Activated gamma-delta T cell treated with Interleukin-2 at 50 U/mL for 16 hours (primary cell): ENCODE measurements at places on chromosomes 4 and X.
A peak's percentile ranks its signal among the peaks of the same experiment; 100 is the strongest.

DNA sequence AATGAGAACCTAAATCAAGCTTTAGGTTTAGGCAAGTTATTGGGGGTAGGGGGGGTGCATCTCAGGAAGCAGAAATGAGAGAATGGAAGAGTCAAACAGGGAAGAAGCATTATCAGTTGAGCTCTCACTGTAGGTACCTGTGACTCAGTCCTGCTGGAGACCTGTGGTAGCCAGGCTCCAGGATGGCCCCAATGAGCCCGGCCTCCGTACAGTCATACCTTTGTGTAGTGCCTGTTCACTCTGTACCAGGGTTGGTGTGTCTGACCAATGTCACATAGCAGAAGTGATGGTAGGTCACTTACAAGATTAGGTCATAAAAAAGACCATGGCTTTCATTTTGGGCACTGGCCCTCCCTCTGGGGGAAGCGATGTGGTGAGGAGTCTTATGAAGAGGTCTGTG is 45.3 kb upstream of the NMU start:
- DNase-seq: no peak

DNA sequence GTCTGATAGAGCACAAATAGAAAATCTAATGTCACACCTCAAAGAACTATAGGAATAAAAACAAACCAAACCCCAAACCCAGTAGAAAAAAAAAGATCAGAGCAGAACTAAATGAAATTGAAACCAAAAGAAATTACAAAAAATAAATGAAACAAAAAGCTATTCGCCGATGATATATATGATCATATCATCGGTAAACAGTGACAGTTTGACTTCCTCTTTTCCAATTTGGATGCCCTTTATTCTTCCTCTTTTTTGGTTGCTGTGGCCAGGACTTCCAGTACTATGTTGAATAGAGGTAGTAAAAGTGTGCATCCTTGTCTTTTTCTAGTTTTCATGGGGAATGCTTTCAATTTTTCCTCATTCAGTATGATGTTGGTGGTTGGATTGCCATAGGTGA is 215.3 kb upstream of the AR start:
- no peak for DNase-seq

GRCh38 chrX:16212436-16212835 is 45.2 kb downstream of the MAGEB17 start:
- DNase-seq: no peak

DNA sequence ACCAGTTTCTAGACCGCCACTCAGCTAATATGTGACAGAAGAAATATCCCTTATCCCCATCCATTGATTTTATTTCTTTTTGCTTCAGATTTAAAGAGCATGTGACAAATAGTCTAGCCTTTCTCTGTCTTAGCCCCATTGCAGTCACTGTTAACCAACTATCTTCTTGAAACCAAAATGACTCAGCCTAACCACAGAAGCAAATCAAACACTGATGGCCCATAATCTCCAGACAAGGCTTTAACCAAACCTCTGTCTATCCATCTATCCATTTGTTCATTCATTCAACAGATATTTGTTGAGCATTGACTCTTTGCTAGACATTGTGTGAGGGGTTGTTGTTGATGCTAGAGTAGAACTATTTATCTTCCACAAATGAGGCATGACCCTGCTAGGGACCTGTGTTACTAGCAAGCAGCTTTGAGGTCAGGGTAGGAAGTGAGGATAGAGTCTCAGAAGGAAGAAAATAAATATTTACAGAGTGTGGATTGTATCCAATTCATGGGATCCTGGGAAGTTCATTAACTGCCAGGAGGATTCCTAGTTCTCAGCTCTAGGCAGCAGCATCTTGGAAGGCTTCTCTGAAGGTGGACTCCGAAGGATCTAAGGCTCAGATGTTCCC is 22.5 kb downstream of the HNRNPH2 start:
- DNase-seq: no peak

DNA sequence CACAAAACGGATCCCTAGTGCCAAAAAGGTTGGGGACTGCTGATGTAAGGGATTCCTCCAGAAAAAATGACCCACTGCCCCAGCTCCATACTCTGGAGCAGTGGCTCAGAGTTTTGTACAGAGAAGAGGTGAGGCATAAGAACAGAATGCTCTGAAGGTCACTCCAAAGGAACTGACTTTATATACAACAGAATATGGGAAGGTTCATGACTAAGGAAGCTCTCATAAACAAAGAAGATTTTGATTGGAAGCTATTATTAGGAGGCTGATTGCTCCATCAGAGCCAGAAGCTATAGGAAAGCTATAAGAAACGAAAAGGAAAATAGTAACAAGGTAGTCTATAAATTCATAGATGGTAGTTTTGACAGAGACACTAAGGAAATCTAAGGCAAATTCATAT is 203.1 kb downstream of the SLC7A11 start:
- no peak for DNase-seq

DNA sequence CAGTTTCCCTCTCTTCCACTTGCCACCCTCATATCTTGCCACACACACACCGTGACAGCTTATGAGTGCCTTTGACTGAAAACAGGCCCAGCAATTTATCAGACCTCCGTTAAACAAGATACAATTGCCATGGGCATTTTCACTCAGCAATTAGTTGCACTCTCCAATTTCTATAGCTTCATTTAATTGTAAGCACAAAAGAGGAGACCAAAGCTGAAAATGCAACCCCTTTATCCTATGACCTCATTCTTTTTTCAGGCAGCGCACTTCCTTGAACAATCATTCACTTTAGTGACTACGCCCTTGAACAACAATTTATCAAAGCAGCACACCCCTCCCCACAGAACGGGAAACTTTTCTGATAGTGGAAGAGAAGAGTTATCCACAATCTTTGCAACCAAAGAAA is 4.1 kb downstream of the POF1B start:
- no peak for DNase-seq

DNA sequence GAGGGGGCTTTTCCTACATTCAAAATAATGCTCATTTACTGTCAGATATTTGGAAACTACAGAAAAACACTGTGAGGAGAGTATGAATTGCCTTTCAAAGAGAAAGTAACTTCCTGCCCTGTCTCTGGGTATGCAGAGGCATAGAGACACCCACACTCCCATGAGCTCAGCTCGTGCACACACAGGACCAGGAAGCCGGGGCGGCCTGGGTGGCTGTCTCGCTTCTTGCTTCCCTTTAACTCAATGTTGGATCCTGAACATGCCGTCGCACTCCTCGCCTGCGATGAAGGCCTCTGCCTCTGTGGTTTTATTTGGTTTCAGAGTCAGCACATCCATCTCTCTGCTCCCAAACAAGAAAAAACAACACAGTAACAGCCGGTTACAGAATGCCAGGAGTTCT is 40.1 kb upstream of the GPR78 start:
- no peak for DNase-seq

DNA sequence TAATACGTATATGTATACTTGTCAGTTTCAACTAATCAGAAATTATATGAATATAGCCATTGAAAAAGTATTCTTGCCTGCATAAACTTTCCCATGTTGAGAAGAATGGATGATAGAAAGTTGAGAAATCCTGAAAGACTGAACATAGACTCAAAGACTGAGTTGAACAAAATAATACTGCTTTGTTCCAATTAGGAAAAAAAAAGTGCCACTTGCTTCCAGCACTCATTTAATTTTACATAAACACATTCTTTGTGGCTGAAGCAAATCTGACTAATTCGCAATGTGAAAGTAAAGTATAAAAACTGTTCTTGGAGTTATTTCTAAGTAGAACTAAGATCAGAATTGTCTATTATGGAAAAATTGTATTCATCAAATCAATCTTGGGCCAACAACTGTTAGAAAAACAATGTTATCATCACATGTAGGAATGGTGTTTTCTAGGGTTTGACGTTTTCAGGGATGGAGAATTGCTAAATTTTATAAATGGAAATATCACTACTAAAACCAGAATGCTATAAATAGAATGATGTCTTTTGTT is 2334.6 kb downstream of the PCDH7 start:
- DNase-seq: no peak

GRCh38 chrX:97797076-97797475 is 913.4 kb downstream of the RPA4 start:
- DNase-seq: no peak

DNA sequence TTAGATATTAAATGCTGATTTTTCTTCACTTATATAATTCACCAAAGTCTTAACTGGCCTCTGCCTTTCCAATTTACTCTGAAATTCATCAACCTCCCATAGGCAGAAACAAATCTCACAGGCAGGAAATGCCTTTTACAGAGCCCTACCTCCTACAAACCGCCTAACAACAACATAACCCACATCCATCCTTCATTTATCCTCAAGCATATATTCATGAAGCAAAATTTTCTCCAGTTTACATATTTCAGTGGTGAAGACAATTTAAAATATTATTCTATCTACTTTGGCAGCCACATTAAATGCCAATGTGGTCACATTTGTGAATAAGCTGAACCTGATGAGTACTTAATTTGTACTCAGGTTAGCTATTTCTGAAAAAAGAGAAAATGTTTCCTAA is 30.3 kb downstream of the SEPSECS start:
- DNase-seq: no peak

DNA sequence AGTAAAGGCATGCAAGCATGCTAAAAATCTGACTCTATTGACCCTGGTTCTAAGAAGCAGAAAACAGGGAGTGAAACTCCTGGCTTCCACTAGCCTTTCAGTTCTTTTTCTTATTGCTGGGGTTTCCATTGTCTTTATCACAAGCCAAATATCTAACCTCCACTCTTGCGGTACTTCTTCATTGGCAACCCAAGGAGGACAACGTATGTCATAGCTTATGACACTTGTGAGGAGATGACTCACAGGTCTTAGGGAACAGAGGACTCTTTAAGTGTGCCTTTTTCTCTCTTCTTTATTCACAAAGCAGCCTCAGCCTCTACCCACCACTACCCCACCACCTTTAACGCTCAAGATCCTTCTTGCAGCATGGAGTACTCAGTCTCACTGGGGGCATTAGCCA is 124.2 kb downstream of the GUCY2F start:
- DNase-seq: no peak

DNA sequence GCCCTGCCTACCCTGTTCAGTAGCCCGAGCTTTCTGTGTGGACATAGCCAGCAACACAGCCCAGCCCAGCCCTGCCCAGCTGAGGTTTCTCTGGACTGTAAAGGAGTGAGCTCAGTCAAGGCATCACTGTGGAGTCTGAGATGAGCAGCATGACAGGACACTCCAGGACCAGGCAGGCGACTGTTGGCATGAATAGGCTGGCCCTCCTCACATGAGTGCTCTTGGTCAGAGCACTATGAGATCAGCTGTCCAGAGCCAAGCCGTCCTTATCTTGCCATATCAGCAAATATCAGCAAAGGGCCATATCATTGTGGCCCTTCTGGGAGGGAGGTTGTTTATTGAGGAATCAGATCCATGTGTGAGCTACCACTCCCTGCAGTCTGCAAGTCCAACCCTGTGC is 30.9 kb downstream of the REELD1 start:
- DNase-seq: no peak

DNA sequence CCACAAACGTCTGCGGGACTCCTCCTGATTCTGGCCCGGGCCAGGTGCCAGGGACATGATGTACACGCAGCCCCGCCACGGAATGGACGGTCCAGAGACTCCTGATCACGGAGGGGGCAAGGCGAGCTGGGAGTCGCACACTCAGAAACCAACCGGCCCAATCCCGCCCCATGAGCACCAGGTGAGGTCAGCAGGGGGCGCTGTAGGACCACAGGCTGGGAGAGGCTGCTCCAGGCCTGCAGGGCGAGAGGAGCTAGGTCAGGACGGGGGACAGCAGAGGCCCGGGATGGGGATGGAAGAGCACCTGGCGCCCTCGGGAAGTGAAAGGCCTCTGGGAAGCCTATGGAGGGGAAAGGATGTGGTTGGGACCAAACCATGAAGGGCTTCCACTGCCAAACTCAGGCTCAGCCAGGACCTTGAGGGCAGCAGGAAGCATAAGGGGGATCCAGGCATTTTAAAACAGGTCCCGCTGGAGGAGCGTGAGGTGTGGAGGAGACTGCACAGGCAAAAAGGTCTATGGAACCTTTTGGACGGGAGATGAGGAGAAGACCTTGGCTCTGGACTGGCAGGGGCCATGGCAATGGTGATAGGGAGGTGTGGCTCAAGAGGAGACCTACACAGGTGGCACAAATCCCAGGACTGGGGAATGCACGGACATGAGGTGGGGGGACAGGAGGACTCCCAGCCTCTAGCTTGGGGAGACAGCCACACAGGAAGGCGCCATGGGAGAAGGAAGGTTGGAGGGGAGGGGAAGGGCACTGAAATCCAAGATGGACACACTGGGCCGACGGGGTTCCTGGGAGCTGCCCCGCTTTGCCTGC is 79.2 kb downstream of the MTMR1 start:
- peak; percentile 67 for DNase-seq

DNA sequence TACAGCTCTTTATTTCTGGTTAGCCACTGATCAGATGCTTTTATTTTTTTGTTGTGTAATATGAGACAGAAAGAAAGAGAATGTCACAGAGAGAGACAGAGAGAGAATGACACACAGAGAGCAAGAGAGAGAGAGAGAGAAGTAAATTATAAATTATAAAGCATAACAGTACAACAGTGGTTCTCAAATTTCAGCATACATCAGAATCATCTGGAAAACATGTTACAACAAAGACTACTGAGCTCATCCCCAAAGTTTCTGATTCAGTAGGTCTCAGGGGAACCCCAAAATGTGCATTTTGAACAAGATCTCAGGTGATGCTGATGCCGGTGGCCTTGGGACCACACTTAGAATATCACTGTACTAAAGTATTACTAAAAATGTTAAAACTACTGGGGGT is 245.8 kb upstream of the DIAPH2 start:
- no peak for DNase-seq

- no peak for DNase-seq
Measured at GRCh38 chrX:2658585-2659292, 32.4 kb upstream of the CD99 start.

- no peak for DNase-seq
Measured at GRCh38 chrX:19122641-19123009, 357 bp upstream of the ADGRG2 start.

DNA sequence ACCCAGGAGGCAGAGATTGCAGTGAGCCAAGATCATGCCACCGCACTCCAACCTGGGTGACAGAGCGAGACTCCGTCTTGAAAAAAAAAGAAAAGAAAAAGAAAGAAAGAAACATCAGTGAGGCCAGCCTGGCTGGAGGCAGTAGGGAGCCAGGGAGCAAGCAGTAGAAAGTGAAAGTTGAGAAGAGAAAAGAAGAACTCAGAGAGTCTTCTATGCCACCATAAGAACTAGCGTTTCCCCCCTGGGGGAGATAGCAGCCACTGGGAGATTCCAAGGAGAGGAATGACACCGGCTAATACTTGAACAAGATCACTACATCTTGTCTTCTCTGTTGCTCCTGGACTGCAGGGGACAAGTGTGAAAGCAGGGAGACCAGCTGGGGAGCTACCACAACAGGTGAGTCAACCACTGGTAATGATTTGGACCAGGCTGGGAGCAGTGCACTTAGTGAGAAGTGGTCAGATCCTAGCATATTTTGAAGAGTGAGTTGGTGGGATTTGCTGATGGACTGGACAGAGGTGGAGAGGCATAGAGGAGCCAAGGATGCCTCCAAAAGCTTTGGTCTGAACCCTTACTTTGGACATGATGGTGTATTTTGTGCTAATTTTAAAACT is 33.4 kb downstream of the SLC2A9 start:
- DNase-seq: no peak

- DNase-seq: no peak
Measured at GRCh38 chr4:103904123-103904522, 184.3 kb upstream of the TACR3 start.
